Calu3 (cell line): ENCODE measurements at places on chromosomes 11 and 22.

- no peak for DNase-seq
Observed at GRCh38 chr22:39545386-39546365, 13.1 kb upstream of the RPS19BP1 start.

DNA sequence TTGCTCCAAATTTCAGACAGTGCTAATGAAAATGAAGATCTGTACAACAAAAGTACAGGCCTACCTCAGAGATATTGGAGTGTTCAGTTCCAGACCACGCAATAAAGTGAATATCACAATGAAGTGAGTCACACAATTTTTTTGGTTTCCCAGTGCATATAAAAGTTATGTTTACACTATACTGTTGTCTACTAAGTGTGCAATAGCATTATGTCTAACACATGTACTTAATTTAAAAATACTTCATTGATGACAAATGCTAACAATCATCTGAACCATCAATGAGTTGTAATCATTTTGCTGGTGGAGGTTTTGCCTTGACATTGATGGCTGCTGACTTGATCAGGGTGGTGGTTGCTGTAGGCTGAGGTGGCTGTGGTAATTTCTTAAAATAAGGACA lies 60.6 kb upstream of the E2F8 start:
- DNase-seq, result no peak

DNA sequence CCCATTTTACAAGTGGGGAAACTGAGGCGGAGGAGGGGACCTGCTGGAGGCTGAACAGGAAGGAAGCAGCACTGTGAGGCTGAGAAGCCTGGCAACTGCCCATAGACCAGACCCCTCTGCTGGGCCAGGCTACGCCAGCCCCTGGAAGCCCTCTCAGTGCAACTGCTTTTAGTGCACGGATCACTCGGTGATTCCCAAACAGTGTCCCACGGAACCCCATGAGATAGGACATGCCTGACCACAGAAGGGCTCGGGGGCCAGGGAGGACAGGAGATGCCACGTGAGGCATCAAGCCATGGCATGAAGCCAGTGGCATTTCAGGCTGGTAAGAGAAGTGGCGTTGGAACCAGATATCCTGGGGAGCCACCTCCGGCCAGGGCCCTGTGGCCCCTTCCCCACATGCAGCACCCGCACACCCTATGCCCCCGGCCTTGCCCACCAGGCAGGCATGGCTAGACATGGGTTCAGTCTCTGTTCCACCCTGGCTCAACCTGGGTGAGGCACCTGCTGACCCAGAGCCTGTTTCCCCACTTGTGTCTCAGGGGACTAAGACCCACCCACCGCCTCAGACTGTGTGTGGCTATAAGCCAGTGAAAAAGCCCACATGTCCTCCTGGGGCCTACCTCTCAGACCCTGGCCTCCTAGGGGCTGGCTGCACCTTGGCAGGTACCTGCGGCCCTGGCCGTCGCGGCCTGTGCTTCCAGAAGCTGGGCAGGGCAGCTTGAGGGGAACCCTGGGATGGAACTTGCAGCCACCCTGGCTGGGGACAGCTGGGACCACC lies 84.1 kb downstream of the WNT7B start:
- DNase-seq, result no peak

DNA sequence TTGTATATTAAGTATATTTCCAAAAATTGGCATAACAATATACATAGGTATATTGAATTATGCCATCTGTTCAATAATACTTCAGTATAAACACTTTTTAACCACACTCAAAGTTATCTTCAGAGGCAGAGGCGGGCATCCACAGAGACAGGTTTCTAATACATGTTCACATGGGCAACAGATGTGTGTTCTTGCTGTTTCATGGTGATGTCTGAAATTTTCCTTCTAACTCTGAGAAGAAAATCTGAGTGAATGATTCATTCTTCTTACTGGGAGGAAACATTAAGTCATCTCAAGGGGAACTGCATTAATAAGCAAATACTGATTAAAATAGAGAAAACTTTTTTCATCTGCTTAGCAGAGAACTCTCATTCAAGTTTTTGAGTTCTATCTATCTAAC lies 1074.5 kb downstream of the LRRC4C start:
- DNase-seq, result no peak

- no peak for DNase-seq
Observed at GRCh38 chr22:27499121-27499520, 302.4 kb downstream of the MN1 start.

DNA sequence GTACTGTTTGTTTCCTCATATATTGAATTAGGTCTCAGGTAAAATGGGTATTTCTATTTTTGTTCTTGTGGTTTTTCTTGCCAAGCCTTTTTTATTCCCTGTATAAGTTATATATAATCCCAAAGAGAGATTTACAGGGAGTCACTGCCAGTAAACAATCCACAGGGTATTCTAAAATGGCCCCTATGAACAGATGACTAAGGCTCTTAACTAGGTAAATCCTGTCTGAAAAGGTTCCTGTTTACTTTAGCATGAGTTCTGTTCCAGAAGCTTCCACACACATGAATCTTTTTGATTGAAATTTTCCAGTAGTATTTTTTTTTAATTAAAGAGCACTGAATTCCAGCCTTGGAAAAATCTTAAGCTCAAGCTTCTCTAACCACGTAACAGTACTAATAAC lies 552.8 kb upstream of the CCDC179 start:
- DNase-seq, result no peak

GRCh38 chr22:20458530-20459151 lies 21.0 kb upstream of the SCARF2 start:
- no peak for DNase-seq
